ENCODE measurements at places on chromosomes 4 and X.

- no peak for DNase-seq
Observed at GRCh38 chr4:148787831-148788477, 345.7 kb upstream of the NR3C2 start.

GRCh38 chr4:108852691-108853090 lies 89.8 kb upstream of the ETNPPL start:
- no peak for DNase-seq

DNA sequence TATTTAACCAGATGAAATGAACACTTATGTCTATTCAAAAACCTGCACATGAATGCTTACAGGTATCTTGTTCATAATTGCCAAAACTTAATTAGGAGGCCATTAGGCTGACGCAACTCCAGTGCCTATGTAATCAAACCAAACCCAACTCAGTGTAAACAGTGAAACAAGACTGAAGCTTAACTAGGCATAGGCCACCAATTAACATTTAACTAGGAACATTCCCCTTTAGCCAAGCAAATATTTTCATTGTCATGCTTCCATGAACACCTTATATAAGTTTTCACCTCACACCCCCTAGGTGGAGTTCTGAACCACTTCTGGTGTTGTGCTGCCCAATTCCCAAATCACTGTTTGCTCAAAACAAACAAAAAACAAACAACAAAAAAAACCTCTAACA lies 686.0 kb downstream of the STPG2 start:
- DNase-seq, result no peak

DNA sequence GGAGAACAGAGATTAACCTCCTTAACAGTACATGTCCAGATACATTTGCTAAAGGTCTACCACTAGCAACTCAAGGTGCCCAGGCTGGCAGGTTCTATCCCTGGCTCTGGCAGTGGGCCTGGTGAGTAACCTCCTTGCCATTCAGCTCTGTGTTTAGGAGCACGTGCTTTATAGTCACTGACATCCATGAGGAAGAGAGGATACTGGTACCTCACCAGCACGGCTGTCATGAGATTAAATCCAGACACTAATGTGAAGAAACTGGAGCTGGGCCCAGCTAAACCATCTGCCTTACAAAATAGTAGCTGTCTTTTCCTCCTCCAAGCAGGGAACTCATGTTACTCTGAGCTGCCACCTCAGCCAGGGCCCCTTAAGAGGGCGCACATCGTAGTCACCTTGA lies 45.3 kb downstream of the GPRASP3 start:
- no peak for DNase-seq

DNA sequence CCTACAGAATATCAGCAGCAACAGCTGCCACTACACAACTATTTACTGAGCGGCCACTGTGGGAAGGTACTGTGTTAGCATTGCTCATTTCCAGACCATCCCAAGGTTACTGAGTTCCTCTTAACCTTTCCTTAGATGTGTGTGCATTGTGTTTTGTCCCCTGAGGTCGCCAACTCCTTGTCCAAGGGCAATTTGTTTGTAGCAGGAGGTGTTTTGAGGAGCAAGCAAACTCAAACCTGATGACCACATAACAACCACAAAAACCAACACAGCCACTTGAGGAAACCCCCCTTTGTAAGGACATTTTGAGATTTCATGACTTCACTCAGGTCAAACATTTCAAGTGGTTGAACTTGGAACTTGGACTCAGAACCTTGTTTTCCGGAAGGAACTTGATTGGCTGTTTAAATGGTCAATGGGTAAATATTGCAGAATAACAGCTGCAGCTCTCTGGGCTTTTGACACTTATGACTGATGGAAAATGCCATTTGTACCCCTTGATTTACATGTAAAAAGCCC lies 122.3 kb downstream of the MID1IP1 start:
- no peak for DNase-seq

DNA sequence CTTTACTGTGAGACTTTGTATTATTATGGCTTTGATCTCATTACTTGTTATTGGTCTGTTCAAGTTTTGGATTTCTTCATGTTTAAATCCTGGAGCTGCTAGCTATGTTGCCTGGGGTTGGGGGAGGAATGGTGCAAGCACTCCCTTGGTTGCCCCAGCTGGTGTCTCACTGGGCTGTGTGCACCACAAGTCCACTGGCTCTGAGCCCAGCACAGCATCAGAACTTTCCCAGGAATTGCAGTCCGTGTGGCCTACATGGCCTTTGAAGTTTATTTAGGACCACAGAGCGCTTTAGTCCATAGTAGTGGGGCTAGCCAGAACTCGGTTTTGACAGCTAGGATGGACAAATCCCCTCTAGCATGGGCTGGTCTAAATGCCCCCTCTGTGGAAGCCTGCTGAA lies 278.8 kb upstream of the RPS6KA3 start:
- no peak for DNase-seq

DNA sequence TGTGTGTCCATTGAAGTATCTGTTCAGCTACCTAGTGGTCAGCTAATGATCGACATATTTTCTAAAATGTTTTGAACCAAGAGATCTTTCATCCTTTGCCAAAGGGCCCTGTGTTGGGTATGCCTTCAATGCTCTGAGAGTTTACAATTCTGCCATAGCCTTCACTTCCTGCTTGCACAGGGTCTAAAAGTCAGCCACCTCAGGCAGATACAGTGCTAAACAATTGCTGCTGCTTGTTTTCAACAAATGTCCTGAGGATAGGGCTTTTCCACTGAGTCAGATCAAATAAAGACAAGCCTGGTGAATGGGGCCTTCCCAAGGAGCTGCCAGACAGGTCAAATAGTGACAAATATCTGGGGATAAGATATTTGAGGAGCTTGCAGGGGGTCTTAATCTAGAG lies 16.7 kb downstream of the AMMECR1 start:
- DNase-seq, result no peak

GRCh38 chrX:68915778-68916177 lies 87.0 kb downstream of the EFNB1 start:
- no peak for DNase-seq

GRCh38 chr4:141081921-141082395 lies 51.3 kb downstream of the RNF150 start:
- DNase-seq, result no peak

GRCh38 chrX:40095583-40096394 lies 2.0 kb downstream of the BCOR start:
- DNase-seq, result peak; percentile 25

- peak; percentile 51 for DNase-seq
Observed at GRCh38 chrX:151082077-151082948, 94.1 kb upstream of the GPR50 start.

DNA sequence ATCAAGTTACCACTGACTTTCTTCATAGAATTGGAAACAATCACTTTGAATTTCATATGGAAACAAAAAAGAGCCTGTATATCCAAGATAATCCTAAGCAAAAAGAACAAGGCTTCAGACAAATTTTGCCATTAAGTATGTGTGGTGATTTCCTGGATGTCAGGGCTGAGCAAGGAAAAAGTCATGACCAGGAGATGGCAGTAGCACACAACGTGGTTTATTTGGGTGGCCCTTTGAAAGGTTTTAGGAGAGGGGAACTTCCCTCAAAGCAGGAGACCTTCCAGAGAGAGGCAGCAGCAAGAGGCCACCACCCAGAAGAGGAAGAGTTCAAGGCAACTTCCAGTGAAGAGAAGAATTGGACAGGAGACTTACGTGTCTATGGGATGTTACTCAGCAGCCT lies 18.1 kb upstream of the ZXDB start:
- no peak for DNase-seq

- no peak for DNase-seq
Observed at GRCh38 chrX:11757397-11757718, 679 bp upstream of the MSL3 start.

GRCh38 chrX:8981723-8982122 lies 52.2 kb downstream of the FAM9B start:
- no peak for DNase-seq

GRCh38 chr4:139337612-139338011 lies 35.3 kb upstream of the NDUFC1 start:
- DNase-seq, result no peak

GRCh38 chrX:140697618-140698017 lies 11.9 kb upstream of the LINC00632 start:
- no peak for DNase-seq
